GM23338 (cell line): ENCODE measurements at places on chromosomes 1 and 21. TPM values are rescaled to one million over a fixed set of nuclear protein-coding genes. Genes with fewer than 3 reads are reported as not detected.

PHLDA3 gene
- total RNA-seq: 87.4 and 111 TPM in 2 replicates

GRCh38 chr1:4962836-4963235 lies 308.4 kb downstream of the AJAP1 start:
- H3K27me3 ChIP-seq: no peaks in the 10 kb centered on the region
- no peak overlapping the region for H3K27ac ChIP-seq
- no peaks in the 10 kb centered on the region for H3K4me1 ChIP-seq
- no peak overlapping the region for H3K4me3 ChIP-seq

DNA sequence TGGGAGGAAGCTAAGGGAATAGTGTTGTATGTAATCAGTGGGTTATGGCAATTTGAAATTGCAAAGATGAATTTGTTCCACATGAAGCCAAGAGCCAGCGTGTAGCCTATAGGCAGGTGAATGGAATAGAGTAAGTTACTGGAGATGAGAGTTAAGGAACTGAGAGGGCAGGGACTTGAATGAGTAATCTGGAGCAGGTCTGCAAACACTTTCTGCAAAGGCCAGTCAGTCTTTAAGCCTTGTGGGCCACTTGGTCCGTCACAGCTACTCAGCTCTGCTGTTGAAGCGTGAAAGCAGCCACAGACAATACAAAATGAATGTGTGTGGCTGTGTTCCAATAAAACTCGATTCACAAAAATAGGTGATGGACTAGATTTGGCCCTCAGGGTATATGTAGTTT lies 29.2 kb downstream of the SZT2 start:
- H3K27ac ChIP-seq: no peak overlapping the region
- no peak for DNase-seq
- peaks cover 5% of the 10 kb centered on the region; the same call in 1 of the 2 replicates for H3K4me1 ChIP-seq
- no peak overlapping the region for H3K4me3 ChIP-seq

- H3K4me1 ChIP-seq: peaks cover 9% of the 10 kb centered on the region
- H3K4me3 ChIP-seq: no peak overlapping the region
- 0 out of 2 replicates have a peak, but pooled peaks cover 6% of the 10 kb centered on the region for H3K36me3 ChIP-seq
- no peaks in the 10 kb centered on the region for H3K27me3 ChIP-seq
- no peak for DNase-seq
These were observed 5.9 kb downstream of the KIAA2013 start for GRCh38 chr1:11920239-11920903.

DNA sequence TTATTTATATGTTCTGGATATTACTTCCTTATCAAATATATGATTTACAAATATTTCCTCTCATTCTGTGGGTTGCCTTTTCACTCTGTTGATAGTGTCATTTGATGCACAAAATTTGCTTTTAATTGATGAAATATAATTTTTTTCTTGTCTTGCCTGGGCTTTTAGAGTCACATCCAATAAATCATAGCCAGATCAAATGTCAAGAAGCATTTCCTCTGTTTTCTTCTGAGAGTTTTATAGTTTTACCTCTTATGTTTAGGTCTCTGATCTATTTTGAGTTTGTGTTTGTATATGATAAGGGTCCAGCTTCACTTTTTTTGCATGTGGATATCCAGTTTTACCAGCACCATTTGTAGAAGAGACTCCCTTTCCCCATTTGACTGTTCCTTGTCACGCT lies 29.5 kb downstream of the CD46 start:
- no peaks in the 10 kb centered on the region for H3K27me3 ChIP-seq
- peaks cover 27% of the 10 kb centered on the region for H3K36me3 ChIP-seq
- no peak for DNase-seq
- no peaks in the 10 kb centered on the region for H3K4me1 ChIP-seq
- H3K27ac ChIP-seq: no peak overlapping the region
- no peak overlapping the region for H3K4me3 ChIP-seq

DNA sequence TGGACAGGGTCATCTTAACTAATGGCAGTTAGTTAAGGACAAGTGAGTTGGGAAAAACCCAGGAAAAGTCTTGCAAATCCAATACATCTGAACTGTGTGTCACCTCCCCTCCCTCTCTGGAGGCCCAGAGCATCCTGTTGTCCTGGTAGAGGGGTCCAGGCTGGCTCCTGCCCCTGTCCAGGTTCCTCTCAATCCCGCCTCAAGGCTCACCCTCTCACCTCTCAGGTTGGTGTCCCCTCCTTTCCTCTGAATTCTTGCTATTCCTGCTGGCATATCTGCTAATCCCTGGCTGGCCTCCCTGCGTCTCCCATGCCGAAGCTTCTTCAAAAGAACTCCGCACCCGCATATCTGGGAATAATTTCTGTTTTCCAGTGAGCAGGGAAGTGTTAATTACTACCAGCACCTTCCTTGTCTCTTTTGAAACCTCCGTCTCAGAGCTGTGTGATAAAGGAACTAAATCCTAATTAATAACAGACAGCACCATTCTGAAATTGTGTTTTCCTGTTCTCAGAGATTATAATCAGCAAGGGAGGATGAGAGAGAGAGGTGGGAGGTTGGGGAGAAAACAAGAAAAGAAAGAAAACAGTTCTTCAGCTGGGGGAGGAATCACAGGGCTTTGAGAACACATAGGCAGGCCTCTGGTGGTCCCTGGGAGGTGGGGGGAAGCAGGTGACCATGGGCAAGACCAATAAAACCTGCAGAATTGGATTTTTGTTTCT lies 568.0 kb downstream of the PTPRU start:
- no peak for DNase-seq
- H3K27me3 ChIP-seq: no peaks in the 10 kb centered on the region
- no peak overlapping the region for H3K27ac ChIP-seq
- H3K4me1 ChIP-seq: no peaks in the 10 kb centered on the region
- H3K4me3 ChIP-seq: no peak overlapping the region

DNA sequence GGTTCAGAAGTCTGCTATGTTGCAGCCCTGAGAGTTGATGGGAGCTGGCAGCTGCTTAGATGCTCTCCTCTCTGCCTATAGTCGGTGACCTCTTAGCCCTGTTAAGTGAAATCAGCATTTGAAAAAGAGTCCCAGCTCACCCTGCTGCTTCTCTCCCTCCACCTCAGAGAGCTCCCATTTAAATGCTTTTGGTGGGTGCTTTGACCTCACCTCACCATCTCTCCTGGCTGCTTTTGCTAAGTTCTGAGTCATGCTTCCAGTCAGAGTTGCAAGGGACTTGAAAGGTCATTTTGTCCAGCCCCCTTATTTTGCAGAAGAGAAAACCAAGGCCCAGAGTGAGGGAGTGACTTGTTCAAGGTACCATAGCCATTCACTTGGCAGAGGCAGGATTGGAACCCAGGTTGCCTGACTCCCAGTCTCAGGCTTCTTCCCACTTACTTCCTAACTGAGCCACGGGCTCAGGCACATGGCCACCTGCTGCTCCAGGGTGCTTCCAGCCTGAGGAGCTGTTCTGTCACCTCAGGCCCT lies 3.3 kb downstream of the MAPKAPK2 start:
- H3K27ac ChIP-seq: no peak overlapping the region
- no peaks in the 10 kb centered on the region for H3K36me3 ChIP-seq
- H3K4me3 ChIP-seq: peak overlapping the region; percentile 78
- DNase-seq: peak; percentile 84

DNA sequence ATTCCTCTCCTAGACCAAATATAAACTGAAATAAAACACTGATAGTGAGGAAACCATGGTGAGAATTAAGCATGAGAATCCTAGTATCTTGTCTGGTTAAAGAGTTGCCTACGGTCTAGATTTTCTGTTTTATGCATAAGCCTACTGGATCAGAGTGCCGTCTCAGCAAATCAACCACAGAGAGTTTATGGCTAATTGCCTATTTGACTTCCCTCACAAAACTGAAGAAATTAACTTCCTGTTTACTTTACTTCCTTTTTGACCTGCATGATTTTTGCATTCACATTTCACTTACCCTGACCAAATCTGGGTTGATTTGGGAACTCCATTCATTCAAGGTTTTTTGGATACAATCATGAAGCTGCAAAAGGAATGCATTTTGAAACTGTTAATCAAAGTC lies 5.0 kb downstream of the GCLM start:
- H3K27ac ChIP-seq: no peak overlapping the region
- H3K4me3 ChIP-seq: no peak overlapping the region
- H3K4me1 ChIP-seq: peaks cover 16% of the 10 kb centered on the region
- 0 out of 2 replicates have a peak, but pooled peaks cover 6% of the 10 kb centered on the region for H3K36me3 ChIP-seq
- no peak for DNase-seq

GRCh38 chr1:48978413-48978812 lies 201.7 kb upstream of the BEND5 start:
- no peak overlapping the region for H3K27ac ChIP-seq
- H3K27me3 ChIP-seq: no peaks in the 10 kb centered on the region
- peaks cover 3% of the 10 kb centered on the region; the same call in 1 of the 2 replicates for H3K4me1 ChIP-seq
- no peaks in the 10 kb centered on the region for H3K36me3 ChIP-seq
